Stimulated activated CD8-positive, alpha-beta memory T cell treated with anti-CD3 and anti-CD28 coated beads, Interleukin-2, amount 100 ng/mL, for 1 hour (primary cell): ENCODE measurements at places on chromosomes 1 and 21.

GRCh38 chr1:25544819-25545218, 1.4 kb downstream of the LDLRAP1 start:
- DNase-seq: no peak

GRCh38 chr1:220213382-220213983, 58.8 kb downstream of the RAB3GAP2 start:
- no peak for DNase-seq

DNA sequence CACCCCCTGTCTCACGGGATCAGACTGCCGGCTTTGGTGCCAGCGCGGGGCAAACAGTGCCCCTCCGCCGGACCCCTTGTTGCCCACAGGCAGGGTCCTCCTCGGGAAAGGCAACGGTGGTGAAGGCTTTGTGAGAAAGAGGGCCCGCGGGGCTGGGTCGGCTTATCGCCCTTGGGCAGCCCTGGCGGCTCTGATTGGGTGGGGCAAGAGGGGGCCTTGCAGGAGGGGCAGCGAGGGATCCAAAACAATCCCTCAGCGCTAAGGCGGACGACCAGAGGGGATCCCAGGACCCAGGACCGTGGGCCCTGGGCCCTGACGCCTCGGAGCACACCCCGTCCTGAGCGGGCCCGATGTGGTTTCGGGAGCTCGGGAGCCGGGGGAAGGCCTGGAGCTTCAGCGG, 3.9 kb upstream of the ZNF678 start:
- DNase-seq: no peak

GRCh38 chr21:27526451-27526850, 559.6 kb upstream of the ADAMTS5 start:
- no peak for DNase-seq

DNA sequence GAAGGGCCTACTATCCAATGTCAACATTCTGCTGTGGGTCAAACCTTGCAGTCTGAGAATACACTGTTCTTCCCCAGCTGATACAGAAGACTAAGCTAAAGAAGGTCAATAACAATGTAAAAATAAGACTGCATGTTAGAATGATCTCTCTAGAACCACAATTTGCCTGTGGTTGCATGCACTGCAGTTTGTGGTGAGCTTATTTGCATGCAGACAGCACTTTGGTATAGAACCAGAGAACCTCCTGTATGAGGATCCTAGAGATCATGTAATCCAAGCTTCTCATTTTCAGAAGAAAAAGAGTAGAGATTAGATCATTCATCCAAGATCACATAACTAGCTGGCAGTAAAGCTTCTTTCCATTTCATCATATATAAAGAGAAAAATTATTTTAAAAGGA, 15.8 kb downstream of the SYNJ1 start:
- no peak for DNase-seq

- no peak for DNase-seq
Observed at GRCh38 chr1:67053535-67053784, 488 bp downstream of the SLC35D1 start.

DNA sequence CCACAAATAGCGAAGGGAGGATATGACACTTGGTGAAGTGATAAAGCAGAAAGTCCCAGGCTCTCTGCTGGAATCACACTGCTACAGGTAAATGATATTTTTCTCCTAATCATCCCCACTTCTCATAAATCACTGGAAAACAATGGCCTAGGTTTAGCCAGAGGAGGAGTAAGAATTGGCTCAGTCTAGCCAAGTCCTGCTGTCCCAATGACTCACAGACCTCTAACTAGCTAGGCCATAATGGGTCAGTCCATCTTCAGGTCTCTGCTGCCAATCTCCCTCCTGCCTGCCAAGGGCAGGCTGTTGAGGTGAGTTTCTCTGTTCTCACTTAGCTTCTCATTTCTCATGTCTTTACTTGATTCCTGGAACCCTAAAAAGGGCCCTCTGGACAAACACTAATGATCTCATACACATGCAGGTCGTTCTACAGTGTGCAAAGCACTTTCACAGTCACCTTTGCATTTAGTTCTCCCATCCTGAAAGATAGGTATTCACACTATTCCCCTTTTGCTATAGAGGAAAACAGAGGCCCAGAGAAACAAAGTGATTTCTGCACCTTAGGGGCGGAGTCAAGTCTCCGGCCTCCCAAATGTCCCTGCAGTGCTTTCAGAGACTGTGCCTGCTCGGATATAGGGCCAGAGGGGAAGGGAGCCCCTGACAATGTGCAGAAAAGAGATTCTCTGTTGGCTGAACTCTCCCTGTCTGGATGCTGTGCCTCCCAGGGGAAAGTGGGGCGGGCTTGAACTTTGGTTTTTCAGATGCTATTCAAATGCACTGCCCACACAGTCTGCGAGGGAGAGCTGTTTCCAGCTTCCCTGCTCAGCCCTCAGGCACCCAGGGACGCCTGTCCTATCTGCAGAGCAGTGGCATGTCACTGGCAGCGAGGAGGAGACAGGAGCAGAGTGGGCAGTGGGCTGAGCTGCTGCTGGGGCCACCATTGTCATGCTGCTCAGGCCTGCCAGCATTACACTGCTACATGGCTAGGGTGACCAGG, 3.9 kb upstream of the CDK18 start:
- DNase-seq: no peak

- no peak for DNase-seq
Observed at GRCh38 chr1:62508187-62508758, 71.4 kb downstream of the USP1 start.

- DNase-seq: no peak
Observed at GRCh38 chr1:179318491-179318890, 24.9 kb downstream of the SOAT1 start.

DNA sequence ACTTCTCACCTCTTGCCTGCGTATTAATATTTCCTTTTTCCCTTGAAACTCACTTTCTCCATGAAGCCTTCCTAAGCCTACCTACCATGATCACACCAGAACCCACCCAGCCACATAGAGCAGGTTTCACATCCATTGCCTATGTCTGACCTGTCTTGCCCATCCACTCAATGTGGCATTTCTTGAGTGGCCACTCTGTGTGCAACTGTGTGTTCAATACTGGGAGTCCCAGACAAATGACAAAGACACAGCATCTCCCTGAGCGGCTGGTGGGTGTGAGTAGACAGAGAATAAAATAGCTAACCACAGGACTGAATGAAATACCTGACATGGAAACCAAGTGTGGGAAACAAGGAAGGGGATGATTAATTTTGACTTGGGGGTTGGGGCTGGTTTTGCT, 3.1 kb downstream of the PTGFRN start:
- DNase-seq: no peak

DNA sequence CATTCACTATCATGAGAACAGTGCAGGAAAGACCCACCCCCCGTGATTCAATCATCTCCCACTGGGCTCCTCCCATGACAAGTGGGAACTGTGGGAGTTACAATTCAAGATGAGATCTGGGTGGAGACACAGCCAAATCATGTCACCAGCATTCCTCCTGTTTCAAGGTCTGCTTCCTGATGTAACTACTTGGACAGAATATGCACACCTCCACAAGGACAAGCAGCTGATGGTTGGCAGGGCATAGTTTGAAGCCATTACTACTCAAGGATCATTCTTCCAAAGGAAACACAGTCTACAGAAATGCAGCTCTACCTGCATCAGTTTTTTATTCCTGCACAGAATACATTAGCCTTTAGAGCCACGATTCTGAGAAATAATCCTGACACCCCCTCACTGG, 28.5 kb upstream of the RNF2 start:
- DNase-seq: no peak

DNA sequence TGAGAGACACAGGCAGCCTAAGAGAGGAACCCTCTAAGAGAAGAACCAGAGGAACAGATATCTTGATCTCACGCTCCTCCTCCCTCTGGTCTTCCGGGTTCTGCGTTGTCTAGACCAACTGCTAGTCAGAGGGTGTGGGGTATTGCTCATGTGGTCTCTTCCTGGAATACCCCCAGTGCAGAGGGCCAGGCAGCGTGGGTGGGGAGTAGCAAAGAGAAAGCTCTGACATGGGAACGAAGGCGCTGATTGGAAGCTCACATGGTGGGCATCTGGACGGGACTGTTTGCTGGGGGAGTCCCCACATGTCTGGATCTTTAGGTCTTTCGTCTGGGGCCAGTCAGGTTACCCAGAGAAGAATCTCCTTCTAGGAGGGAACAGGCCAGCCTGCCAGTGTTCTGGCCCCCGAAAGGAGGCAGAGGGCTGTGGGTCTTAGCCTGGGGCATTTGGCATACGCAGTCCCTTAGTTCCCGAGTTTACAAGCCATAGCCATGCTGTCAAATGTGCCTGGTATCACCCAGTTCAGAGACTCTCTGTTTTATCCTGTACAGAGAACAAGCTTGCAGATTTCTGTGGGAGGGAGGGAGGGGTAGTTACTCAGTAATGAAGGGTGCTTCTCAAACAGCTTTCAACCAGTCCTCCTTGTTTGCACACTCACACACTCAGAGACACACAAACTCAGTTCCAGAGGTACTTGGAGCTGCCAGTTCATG, 18.3 kb upstream of the IL6R start:
- DNase-seq: peak; percentile 47

GRCh38 chr1:26597629-26598039, 68.1 kb downstream of the RPS6KA1 start:
- DNase-seq: no peak

DNA sequence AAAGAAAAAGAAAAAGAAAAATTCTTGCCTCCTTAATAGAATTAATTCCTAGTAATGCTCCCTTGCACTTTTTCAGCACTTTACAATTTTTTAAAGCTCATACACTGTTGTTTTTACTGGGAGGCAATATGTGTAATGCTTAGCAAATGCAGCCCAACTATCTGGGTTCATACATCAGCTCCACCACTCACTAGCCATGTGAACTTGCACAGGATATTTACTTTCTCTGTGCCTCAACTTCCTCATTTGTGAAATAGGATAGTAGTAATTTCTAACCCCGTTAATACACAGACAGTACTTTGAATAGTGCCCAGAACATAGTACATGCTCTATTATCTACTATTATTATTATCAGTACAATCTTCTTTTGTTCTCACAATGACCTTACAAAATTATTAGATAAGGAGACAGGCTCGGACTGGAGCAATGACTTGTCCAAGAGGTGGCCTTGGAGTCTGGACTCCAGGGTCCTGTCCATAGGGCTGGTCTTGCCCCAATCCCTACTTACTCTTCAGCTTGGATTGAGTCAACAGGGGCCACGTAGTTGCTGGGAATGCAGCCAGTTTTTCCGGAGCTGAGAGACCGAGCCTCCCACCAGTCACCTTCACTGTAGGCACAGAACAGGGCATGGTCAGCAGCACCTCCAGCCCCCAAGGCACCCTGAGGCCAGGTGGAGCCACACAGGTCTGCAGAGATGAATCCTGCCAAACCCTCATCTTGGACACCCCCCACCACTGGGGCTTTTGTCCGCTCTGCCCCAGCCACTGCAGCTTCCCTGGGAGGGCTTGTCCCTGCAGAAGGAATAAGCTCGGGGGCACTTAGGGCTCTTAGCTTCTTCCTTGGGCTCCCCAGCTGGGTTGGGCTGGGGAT, 13.7 kb downstream of the FGR start:
- no peak for DNase-seq

DNA sequence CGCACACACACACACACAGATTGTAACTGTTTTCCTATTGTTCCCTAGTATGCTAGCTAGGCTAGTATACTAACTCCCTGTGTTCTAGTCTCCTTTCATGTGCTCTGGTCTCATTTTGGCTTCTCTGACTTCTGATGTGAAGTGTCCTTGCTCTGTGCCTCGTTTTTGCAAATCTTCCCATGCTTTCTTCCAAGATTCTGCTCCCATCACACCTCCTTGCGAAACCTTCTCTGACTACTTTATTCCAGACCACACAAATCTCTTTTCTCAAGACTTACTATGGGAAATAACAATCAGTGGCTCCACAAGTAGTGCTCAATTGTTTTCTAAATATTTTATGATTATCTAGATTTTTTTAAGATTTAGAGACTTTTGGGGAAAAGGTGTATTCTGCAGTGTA, 10.3 kb downstream of the PRRX1 start:
- DNase-seq: no peak

DNA sequence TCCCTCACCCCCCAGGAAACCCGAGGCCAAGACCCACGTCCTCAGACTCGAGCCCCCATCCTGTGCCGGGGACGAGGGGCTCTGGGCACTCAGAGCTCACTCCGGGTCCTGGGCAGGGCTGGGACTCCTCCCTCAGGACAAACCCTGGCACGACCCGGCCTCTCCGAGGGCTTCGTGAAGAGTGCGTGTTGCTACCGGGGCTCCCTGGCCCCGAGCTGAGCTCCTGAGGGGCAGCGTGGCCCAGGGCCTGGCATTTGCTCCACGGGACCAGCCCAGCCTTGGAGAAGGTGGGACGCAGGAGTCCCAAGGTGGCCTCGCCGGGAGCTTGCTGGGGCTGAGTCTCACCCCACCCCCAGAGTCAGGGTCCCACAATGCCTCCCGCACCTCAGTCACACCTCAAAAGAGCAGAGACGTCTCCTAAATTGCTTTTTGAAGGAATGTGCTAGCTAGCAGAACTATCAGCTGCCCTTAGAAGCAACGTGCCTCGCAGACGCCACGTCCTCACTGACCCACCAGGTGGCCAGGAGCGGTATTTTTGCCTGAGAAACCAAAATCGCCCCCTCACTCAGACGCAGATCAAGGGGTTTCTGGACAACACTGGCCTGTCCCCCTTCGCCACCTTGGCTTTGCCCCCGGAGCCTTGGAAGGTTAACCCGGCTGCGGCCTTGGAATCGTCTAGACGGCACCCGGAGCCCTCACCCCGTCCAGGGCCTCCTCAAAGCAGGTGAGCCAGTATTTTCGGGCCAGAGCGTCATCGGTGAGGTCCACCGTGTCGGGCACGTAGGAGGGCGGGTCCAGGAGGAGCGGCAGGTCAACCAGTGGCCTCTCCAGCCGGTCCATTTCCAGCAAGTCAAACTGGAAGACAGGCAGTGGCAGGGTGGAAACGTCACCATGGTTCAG, 11.3 kb downstream of the PANK4 start:
- DNase-seq: no peak

- no peak for DNase-seq
Observed at GRCh38 chr21:28696844-28697410, 295.8 kb downstream of the LTN1 start.

GRCh38 chr1:91173346-91173890, 151.6 kb upstream of the ZNF644 start:
- DNase-seq: no peak

- no peak for DNase-seq
Observed at GRCh38 chr21:45016031-45016405, 58.4 kb upstream of the ADARB1 start.

DNA sequence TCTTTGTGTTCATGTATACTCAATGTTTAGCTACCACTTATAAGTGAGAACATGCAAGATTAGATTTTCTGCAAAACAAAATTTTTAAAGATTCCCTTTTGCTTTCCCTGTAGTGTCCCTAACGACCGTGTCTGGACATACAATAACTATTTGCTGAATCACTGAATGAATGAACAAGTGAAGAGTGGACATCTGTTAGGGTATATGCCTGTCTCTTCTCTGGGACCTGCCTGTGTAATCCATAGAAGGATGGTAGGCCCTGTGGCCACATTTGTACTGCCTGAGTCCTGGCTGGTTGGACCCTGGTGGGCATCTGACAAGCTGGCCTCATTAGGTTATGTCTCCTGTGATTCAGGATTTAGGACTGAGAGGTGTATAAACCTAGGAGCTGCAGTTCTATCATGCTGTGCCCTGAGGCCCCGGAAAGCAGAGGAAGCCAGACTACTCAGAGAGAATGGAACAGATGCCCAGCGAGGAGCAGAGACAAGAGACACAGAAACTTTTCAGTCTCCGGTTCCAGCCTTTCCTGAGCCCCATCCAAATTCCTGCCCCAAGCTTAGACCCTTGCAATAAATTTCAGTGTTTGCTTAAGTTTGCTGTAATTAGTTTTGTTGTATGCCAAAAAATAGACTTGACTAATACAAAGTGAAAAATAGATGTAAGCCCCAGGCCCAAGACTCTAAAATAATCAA, 7.5 kb upstream of the NCF2 start:
- DNase-seq: no peak
